PC-9 (cell line): ENCODE measurements at places on chromosomes 12 and 14. TPM values are rescaled to one million over a fixed set of nuclear protein-coding genes. Genes with fewer than 3 reads are reported as not detected.

The JAG2 gene
- total RNA-seq: 17.8 and 20.5 TPM in 2 replicates

The RNASE4 gene
- total RNA-seq: 2.0 and 4.0 TPM in 2 replicates

The MORN3 gene
- total RNA-seq: 1.8 and 2.9 TPM in 2 replicates

The SOX5 gene
- not detected in 2 replicates for total RNA-seq

The CRIP1 gene
- total RNA-seq: 296 and 374 TPM in 2 replicates

The EPYC gene
- not detected in 2 replicates for total RNA-seq

The OR4K13 gene
- not detected in 2 replicates for total RNA-seq

The FGF23 gene
- not detected in 2 replicates for total RNA-seq

The LGALS3 gene
- 122 and 142 TPM in 2 replicates for total RNA-seq

The KRAS gene
- 34.0 and 40.0 TPM in 2 replicates for total RNA-seq

The SMAGP gene
- total RNA-seq: 36.3 and 42.9 TPM in 2 replicates

The TMEM229B gene
- total RNA-seq: 1.2 and 1.6 TPM in 2 replicates

The RCOR1 gene
- total RNA-seq: 54.2 and 67.2 TPM in 2 replicates

GRCh38 chr12:72547573-72547972, 275.4 kb downstream of the TRHDE start:
- no peak overlapping the region for H3K27ac ChIP-seq
- no peak overlapping the region for H3K4me3 ChIP-seq
- H3K36me3 ChIP-seq: no peaks in the 10 kb centered on the region
- H3K27me3 ChIP-seq: no peaks in the 10 kb centered on the region
- DNase-seq: no peak

DNA sequence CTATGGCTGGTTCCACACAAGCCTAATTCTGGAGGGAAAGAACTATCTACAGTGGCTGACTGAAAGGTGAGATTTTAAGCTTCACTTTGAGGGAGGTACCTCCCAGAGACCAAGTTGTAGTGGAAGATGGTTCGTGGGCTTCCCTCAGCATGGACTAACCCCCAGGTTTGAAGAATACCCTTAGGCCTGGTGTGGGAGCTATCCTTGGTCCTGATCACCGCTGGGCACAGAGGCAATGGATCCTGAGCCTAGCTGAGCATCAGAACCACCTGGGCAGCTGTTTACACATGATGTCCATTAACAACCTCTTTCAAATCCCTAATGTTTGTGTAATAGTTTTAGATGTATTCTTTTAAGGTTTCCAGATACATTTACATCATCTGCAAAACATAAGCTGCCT, 10.3 kb downstream of the DAO start:
- no peak overlapping the region for H3K4me3 ChIP-seq
- no peak overlapping the region for H3K27ac ChIP-seq
- no peaks in the 10 kb centered on the region for H3K36me3 ChIP-seq
- no peaks in the 10 kb centered on the region for H3K4me1 ChIP-seq

DNA sequence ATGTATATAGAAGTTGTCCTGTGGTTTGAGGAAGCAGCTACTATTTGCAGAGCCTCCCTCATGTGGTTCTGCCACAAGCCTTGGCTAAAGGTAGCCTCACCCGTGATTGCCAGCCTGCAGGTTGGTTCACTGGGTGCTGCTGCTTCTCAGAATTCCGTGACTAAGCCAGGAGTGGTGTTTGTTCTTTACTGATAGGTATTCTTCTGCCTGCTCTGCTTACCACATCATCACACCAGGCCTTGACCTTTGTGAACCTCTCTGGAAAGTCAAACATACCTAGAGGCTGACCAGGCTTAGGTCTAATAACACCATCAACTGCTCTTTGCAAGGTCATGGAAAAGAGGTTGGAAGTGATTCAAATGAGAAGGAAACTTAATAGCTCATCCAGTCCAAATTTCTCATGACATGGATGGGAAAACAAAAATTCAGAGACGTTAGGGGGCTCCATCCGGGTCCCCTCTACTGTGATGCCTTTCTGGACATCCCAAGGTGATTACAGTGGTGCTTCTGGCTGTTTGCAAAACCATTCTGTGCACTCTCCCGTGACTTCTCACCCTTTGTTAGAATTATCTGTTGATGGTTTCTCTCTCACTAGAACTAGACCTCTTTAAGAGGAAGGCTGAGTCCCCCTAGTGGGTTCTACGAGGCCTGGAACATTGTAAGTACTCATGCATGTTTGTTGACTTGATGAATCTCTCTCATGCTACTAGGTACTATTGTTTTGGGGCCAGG, 8.5 kb upstream of the SOCS2 start:
- H3K4me1 ChIP-seq: peaks cover 23% of the 10 kb centered on the region
- no peaks in the 10 kb centered on the region for H3K27me3 ChIP-seq
- H3K36me3 ChIP-seq: no peaks in the 10 kb centered on the region
- H3K4me3 ChIP-seq: no peak overlapping the region

DNA sequence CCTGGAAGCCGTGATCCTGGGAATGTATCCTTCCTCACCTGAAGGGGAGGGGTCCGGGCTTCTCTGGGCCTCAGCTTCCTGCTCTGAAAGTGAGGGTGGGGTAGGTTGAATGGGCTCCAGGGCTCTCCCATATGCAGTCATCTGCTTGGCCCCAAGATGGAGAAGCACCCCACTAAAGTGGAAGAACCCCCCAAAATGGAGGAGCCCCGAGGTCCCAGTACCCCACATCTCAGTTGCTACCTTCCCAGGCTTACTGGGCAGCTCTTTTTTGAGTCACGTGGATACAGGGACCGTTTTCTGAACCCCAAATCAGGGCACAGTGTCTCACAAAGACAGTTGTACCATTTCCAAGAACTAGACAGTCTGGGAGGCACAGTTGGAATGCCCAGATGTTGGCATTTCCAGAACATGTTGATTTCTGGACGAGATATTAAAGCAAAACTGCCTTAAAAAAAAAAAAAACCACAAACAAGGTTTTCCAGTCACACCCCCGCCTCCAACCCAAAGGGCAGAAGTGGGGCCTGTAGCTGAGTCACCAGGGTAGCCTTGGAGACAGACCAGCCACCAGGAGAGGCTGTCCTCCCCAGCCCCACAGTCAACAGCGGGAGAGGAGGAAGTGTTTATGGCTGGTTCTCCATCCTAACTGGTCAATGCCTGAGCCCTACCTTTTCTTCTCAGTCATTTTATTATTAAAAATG, 12.1 kb downstream of the VASH1 start:
- H3K27ac ChIP-seq: no peak overlapping the region
- no peak overlapping the region for H3K4me3 ChIP-seq
- peak; percentile 96 for DNase-seq

GRCh38 chr12:111359231-111359913, 9.5 kb downstream of the PHETA1 start:
- peaks cover 37% of the 10 kb centered on the region for H3K4me1 ChIP-seq
- H3K27me3 ChIP-seq: no peaks in the 10 kb centered on the region
- no peaks in the 10 kb centered on the region for H3K36me3 ChIP-seq
- H3K4me3 ChIP-seq: no peak overlapping the region
- DNase-seq: no peak
- no peak overlapping the region for H3K27ac ChIP-seq

GRCh38 chr12:108462686-108463085, 52.4 kb upstream of the FICD start:
- H3K27ac ChIP-seq: no peak overlapping the region
- H3K4me3 ChIP-seq: no peak overlapping the region
- peaks cover 53% of the 10 kb centered on the region for H3K27me3 ChIP-seq
- no peaks in the 10 kb centered on the region for H3K4me1 ChIP-seq
- DNase-seq: no peak

DNA sequence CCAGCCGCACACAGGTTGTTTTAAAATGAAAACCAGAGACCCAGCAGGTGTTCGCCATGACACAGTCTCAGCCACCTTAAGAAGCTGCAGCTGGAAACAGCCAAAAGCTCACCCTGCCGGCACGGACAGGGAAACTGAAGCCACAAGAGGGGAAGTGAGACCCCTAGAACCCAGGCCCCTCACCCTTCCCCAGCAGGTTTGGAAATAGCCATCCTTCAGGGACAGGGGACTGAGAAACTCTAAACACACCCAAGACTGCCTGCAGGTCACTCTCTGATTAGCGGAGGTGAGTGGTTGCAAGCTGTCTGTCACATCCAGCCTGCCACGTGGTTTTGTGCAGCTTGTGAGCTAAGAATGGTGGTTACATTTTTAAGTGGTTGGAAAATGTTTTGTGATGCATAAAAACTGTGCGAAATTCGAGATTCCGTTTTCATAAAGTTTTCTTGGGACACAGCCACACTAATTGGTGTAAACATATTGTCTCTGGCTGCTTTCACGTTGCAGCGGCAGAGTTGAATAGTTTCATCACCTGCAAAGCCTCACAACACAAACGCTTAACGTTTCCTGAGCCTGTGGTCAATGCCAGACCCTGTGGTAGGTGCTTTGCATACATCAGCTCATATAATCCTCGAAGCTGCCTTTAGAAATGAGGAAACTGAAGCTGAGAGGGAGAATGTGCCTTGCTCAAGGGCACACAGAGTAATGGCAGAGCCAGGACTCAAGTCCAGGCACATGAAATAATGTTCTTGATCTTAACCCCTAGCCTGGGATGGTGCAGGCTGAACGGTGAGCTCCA, 1.7 kb upstream of the SELPLG start:
- no peaks in the 10 kb centered on the region for H3K36me3 ChIP-seq
- no peak overlapping the region for H3K4me3 ChIP-seq
- H3K4me1 ChIP-seq: peaks cover 10% of the 10 kb centered on the region
- H3K27ac ChIP-seq: no peak overlapping the region
- no peak for DNase-seq

- DNase-seq: no peak
- H3K27me3 ChIP-seq: no peaks in the 10 kb centered on the region
- no peaks in the 10 kb centered on the region for H3K36me3 ChIP-seq
- H3K4me1 ChIP-seq: no peaks in the 10 kb centered on the region
- H3K4me3 ChIP-seq: no peak overlapping the region
These were observed 424.5 kb downstream of the FOXG1 start for GRCh38 chr14:29191092-29191491.

DNA sequence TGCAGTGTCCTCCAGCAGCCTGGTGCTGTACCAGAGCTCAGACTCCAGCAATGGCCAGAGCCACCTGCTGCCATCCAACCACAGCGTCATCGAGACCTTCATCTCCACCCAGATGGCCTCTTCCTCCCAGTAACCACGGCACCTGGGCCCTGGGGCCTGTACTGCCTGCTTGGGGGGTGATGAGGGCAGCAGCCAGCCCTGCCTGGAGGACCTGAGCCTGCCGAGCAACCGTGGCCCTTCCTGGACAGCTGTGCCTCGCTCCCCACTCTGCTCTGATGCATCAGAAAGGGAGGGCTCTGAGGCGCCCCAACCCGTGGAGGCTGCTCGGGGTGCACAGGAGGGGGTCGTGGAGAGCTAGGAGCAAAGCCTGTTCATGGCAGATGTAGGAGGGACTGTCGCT, 15.2 kb downstream of the C12orf43 start:
- H3K27ac ChIP-seq: no peak overlapping the region
- no peak for DNase-seq
- no peak overlapping the region for H3K4me3 ChIP-seq
- H3K36me3 ChIP-seq: no peaks in the 10 kb centered on the region
- no peaks in the 10 kb centered on the region for H3K27me3 ChIP-seq

DNA sequence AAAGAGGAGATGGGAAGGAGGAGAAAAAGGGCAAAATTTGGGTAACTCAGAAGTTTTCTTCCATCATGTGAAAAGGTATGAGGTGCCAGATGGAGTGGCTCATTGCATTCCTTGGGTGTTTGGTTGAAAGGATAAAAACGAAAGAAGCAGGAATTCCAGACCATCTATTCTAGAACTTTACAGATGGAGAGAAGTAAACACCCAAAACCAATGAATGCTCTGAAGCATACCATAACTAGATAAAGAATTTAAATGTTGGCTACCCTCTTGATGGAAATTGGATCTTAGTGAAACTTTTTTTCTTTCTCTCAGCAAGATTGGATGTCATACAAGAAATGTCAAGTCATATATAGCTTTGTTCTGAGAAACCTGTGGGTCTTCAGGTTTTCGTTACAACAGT, 175.6 kb upstream of the FAR2 start:
- no peaks in the 10 kb centered on the region for H3K4me1 ChIP-seq
- H3K27ac ChIP-seq: no peak overlapping the region
- no peaks in the 10 kb centered on the region for H3K36me3 ChIP-seq
- no peak for DNase-seq
- no peak overlapping the region for H3K4me3 ChIP-seq
- H3K27me3 ChIP-seq: no peaks in the 10 kb centered on the region

GRCh38 chr12:128743916-128744315, 79.8 kb downstream of the SLC15A4 start:
- no peak overlapping the region for H3K4me3 ChIP-seq
- H3K4me1 ChIP-seq: no peaks in the 10 kb centered on the region
- no peaks in the 10 kb centered on the region for H3K36me3 ChIP-seq
- DNase-seq: no peak

- H3K4me1 ChIP-seq: peaks cover 30% of the 10 kb centered on the region
- DNase-seq: no peak
- no peak overlapping the region for H3K27ac ChIP-seq
- H3K27me3 ChIP-seq: no peaks in the 10 kb centered on the region
These were observed 26.3 kb downstream of the KLRK1 start for GRCh38 chr12:10363658-10363913.

DNA sequence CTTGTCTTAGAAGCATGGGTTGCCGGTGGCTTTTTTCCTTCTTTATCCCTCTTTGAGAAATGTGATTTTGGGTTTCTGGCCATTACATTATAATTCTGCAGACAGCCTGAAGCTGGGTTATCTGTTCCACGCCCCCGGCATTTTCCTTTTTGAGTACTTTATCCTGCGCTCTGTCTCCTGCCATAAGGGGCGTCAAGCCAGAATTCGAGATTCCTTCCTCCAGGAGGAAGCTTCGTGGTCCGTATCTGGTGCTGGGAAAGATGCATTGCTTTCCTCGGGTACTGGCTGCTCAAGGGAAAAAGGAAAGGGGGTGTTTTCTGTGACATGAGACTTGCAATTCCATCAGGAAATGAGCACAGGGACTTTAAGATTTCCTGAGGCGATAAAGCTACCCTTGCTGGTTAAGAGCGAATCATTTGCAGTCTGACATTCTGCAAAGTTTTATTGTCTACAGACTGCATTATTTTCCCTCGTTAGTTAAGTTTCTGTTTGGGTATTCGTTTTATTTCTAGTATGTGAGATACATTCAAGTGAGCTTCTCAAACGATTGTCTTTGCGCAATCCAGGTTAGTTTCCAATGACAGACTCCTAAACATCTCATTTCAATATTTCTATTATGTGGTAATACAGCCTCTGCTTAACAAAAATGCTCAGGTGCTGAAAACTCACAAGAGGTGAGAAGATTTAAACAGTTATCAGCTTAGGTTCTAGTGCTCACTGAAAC, 694 bp downstream of the AKAP5 start:
- no peaks in the 10 kb centered on the region for H3K27me3 ChIP-seq
- no peak overlapping the region for H3K27ac ChIP-seq
- no peak for DNase-seq

- H3K27me3 ChIP-seq: peaks cover 53% of the 10 kb centered on the region
- H3K4me3 ChIP-seq: no peak overlapping the region
- no peak overlapping the region for H3K27ac ChIP-seq
These were observed 382.2 kb downstream of the MED13L start for GRCh38 chr12:115895247-115895646.
